ENCODE measurements at places on chromosomes 16 and 17. TPM values are rescaled to one million over a fixed set of nuclear protein-coding genes. Genes with fewer than 3 reads are reported as not detected.

- DNase-seq, result no peak
- no peak overlapping the region for H3K4me3 ChIP-seq
- H3K36me3 ChIP-seq, result no peaks in the 10 kb centered on the region
- H3K4me1 ChIP-seq, result no peaks in the 10 kb centered on the region
These were observed 8.9 kb upstream of the ZNF200 start for GRCh38 chr16:3243882-3244281.

- H3K27ac ChIP-seq, result no peak overlapping the region
- H3K27me3 ChIP-seq, result no peaks in the 10 kb centered on the region
- H3K36me3 ChIP-seq, result no peaks in the 10 kb centered on the region
- H3K4me3 ChIP-seq, result no peak overlapping the region
- H3K4me1 ChIP-seq, result no peaks in the 10 kb centered on the region
These were observed 78.6 kb downstream of the COPRS start for GRCh38 chr17:31780483-31780882.

DNA sequence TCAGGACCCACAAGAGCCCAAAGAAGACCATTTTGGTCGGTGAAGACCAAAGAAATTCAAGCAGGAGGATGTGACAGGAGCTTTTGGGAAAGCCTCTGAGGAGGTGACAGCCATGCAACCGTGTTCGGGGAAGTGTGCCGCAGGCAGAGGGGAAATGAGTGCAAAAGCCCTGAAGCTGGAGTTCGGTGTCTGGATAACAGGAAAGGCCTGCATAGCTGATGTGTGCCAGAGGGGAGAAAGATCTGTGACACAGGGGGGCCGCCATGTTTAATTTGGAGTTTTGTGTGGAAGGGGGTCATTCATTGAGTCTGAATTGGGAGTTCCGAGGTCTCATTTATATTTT, 870 bp upstream of the ZC3H7A start:
- DNase-seq, result no peak
- no peaks in the 10 kb centered on the region for H3K36me3 ChIP-seq
- H3K27ac ChIP-seq, result peak overlapping the region; percentile 99
- H3K4me3 ChIP-seq, result peak overlapping the region; percentile 53

TMEM219 gene
- total RNA-seq, result 119 TPM

- H3K27ac ChIP-seq, result no peak overlapping the region
- no peaks in the 10 kb centered on the region for H3K27me3 ChIP-seq
- no peaks in the 10 kb centered on the region for H3K4me1 ChIP-seq
- no peak overlapping the region for H3K4me3 ChIP-seq
- DNase-seq, result no peak
- H3K36me3 ChIP-seq, result peaks cover 11% of the 10 kb centered on the region
These were observed 95.9 kb downstream of the CCDC182 start for GRCh38 chr17:57649191-57649590.

KRTAP1-5 gene
- not detected for total RNA-seq

DNA sequence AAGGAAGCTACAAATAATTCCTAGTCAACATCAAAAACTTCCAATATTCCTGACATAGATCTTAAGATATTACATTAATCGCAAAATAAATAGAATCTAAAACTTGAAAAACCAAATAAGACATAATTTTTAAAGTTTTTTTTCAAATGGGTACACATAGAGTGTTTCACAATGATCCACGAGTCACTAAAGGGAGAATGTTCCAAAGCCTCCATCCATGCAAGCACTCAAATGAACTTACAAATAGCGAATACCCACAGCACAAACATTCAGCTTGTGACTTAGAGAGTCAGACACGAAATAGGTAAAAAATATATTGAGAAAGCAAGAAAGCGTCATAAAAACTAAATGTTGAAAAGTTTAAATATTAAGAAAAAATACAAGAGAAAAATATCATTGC, 65.7 kb downstream of the CEP112 start:
- H3K36me3 ChIP-seq, result no peaks in the 10 kb centered on the region
- H3K4me3 ChIP-seq, result no peak overlapping the region

CEP295NL gene
- 0.88 TPM for total RNA-seq

HSD17B1 gene
- 11.8 TPM for total RNA-seq

DNA sequence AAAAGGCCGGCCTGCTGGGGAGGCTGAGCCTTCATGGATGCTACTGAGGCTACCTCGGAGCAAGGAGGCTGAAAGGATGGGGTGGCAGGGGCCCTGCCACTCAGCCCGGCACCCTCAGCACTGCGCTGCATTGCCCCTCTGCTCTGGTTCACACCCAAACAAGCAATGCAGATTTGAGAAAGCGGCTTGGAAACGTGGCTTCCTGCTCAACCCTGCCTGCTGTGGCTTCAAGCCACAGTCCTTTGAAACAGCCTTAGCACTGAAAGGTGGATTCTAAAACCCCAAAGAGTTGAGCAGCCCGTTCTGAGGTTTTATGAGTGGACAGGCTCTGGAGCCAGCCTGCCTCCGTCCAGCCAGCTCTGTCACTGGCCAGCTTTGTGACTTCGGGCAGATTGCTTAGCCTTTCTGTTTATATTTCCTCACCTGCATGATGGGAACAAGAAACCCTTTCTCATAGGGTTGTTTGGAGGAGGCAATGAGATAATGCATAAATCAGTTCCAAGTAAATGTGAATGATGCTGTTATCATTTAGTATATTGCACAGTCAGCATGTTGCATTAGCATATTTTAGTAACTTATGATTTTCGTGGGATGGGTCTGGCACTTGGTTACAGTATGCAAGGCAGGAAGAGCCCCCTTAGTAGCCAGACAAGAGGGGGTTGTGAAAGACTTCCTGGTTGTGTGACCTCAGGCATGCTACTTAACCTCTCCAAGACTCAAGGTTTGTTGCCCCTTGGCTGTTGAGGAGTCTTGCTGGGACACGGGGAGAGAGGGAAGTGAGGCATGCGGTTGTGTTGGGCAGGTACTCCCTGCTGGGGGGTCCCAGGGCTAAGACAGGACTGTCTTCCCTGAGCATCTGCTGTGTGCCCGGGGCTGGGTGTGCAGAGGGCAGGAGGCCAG, 23.6 kb downstream of the CRISPLD2 start:
- peaks cover 56% of the 10 kb centered on the region for H3K36me3 ChIP-seq

INPP5K gene
- total RNA-seq, result 36.5 TPM

KRT17 gene
- total RNA-seq, result 67.2 TPM

GRCh38 chr16:78596996-78597422, 497.6 kb downstream of the WWOX start:
- H3K36me3 ChIP-seq, result no peaks in the 10 kb centered on the region
- H3K27me3 ChIP-seq, result no peaks in the 10 kb centered on the region
- DNase-seq, result no peak
- no peak overlapping the region for H3K27ac ChIP-seq
